ENCODE measurements at places on chromosomes 4 and X. TPM values are rescaled to one million over a fixed set of nuclear protein-coding genes. Genes with fewer than 3 reads are reported as not detected.

DNA sequence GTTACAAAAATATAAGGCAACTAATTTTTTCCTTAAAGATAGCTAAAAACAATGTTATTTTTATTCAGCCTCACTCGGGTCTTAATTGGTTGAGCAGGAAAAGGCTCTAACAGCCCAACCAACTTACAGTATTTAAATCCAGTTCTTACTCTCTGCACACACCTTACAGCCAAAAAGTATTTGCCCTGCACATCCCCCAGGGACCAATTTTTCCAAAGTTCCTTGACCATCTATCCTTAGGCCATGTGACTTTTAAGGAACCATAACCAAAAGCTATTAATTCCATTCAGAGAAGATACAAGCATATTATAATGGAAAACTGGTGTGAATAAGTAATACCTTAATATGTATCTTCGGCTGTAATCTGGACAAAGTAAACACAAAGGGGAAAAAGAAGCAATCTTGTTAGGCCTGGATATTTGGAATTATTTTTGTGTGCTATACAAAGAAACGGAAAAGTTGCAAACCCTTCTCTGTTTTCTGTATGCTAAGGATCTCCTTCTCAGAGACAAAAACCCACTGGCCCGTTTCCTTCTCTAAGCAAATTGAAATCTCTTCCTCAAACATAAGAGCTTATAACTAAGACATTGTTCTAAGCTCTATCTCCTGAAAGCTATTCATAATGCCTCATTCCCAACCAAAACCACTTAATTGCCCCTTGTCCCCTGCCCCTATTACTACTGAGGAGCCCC is 1.0 kb upstream of the THAP9 start:
- no peak for DNase-seq

DNA sequence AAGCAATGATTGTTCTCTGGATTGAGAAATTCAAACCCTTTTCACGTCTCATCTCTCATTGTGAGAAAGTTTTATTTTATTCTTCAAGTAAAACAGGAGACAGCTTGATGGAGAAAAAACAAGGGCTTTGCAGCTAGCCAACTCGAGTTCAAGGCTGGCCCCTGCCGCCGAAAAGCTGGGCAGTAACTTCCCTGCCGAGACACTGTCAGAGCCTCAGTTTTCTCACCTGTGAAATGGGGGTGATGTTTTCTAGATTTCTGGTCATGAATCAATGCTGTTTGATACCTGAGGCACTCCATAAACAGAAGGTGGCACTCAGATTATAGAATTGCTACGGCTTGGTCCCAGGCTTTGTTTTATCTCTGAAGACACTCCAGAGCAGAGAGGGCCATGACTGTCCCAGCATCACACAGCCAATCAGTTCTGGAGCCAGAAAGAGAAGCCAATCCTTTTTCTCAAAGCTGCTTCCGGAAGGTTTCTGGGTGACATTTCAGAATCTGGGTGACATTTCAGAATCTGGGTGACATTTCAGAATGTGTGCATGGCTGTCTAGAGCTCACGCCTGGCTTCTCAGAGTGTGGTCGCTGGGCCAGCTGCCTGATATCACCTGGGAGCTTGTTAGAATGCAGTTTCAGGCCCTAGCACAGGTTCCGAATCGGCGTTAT is 33.2 kb downstream of the HMX1 start:
- DNase-seq: no peak

- no peak for DNase-seq
These were observed 24.3 kb downstream of the OTC start for GRCh38 chrX:38376747-38377146.

OPRPN gene
- total RNA-seq: not detected

DNA sequence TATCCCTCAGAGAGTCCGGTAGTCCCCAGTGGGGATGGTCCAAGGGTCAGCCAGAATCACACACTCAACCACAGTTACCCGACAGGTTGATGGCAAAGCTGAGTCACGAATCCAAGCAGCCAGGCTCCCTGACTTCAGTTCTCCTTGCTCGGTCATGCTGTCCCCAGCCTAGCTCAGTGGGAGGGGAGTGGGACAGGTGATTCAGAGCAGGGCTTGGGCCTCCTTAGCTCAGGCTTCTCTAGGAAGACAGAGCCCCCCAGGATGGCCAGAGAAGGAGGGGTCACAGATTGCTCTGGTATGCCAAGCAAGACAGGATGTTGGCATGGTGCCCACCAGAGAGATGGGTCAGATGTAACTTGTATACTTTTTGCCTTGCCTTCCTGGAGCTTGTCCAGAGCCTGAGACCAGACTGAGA is 66.5 kb downstream of the EFNB1 start:
- DNase-seq: peak; percentile 68

SEPSECS gene
- total RNA-seq: 4.2 TPM

All from astrocyte (in vitro differentiated cells and primary cell).